ENCODE measurements at places on chromosomes 6 and 20. TPM values are rescaled to one million over a fixed set of nuclear protein-coding genes. Genes with fewer than 3 reads are reported as not detected.

The ELOVL2 gene
- total RNA-seq, result not detected

The BEND6 gene
- total RNA-seq, result 0.42 TPM

The PROCR gene
- total RNA-seq, result 32.1 TPM

The PXDC1 gene
- total RNA-seq, result 63.4 TPM

The HLA-B gene
- 1,061 TPM for total RNA-seq

The RIPOR3 gene
- 5.4 TPM for total RNA-seq

DNA sequence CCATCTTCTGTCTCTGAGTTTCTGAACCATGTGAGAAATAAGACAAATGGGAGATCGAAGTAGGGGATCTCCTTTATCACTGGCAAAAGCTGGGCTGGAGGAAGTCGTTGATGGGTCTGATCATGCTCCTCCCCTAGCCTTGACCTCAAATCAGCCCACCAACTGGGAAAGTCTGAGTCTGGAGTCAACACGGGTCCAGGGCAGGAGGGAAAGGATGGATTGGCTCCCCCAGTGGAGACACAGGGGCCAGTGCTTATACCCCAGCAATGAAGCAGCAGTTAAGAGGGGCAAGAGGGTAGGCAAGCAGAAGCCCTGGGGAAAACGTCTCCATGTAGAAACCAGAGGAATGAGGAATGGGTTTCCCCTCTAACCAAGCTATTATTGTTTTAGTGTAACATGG lies 152.6 kb downstream of the TBC1D7 start:
- no peak for DNase-seq

DNA sequence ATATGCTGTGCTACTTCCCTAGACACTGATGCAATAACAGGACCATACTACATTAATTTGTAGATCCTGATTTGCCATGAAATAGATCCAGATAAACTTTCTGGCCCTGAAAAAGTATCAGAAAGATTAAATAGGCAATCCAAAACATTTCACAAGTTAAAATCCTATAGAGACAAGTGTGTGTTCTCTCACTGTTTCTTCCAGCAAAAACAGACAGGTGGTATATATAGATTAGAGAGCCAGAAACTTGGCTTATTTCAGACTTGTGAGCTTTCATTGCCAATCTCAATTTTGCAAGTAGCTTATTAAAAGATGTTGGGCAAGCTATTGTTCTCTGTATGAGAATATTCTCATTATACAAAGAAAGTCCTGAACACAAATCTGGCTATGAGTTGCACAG lies 289.1 kb upstream of the MANEA start:
- no peak for DNase-seq

DNA sequence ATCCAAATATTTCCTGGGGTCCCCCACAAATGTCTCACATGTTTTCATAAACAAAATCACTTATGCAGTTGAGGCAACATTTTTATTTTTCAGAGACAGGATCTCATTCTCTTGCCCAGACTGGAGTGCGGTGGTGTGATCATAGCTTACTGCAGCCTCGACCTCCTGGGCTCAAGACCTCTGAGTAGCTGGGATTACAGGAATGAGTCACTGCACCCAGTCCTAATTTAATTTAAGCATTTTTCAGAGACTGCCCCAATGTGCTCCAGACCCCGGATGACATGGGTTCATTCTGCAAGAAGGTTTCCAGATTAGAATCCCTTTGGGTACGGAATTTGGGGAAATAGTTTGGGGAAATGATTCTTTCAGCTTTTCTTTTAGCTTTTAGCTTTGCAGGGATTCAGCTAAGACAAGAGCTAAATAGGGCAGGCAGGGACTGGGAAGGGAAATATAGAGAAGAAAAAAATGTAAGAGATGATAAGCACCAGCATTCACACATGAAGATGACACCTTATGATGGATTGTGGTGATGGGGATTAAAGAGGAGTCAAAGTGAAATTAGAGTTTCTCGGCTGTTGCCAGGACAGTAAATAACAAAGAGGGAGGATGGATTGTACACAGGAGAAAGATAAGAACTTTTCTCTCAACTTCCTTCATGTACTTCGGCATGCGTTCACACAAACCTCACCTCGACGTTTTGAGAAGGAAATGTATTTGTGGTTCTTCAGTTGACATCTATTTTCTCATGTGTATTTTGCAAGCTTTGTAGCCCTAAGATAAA lies 169.4 kb upstream of the TAB2 start:
- no peak for DNase-seq

DNA sequence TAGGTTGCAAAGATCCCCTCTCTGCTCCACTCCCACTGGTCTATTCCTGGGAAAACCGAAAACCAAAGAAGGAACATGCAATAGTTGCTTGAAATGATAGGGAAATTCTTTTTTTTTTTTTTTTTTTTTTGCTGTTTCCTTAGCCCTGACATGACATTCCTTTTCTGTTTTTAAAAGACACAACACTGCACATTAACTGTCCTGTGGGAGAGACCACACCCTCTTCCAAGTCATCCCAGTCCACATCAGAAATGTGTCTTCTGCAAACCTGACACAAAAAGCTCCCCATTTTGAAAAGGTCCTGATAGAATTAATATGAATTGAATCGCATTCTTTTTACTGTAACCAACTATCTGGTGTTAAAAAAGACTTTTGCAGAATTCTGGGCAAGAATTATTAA lies 43.4 kb upstream of the RIPOR2 start:
- no peak for DNase-seq

DNA sequence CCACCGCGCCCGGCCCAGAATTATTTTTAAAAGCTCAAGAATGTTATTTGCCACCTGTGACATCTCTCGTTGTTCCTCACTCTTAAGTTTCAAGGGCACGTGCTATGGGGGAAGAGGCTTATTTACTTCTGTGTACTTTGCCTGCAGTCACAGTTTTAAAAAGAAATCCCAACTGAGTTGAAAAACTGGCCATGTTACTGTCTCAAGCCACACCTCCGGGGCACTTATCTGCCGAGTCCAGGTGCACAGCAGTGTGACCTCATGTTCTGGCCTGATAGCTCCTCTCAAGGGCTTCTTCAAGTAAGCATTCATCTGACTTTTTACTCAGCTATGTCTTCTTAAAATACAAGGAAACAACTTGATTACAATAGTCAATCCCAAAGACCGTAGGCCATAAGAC lies 34.5 kb downstream of the SHLD1 start:
- DNase-seq, result no peak

Measured in lower leg skin (tissue), 4 donors.